ENCODE measurements at places on chromosomes 3 and 15. TPM values are rescaled to one million over a fixed set of nuclear protein-coding genes. Genes with fewer than 3 reads are reported as not detected.

Gene FANCD2OS
- total RNA-seq, result not detected

Gene PRKAR2A
- 27.5 TPM for total RNA-seq

Gene C3orf70
- 0.05 TPM for total RNA-seq

Gene RASGRF1
- 0.07 TPM for total RNA-seq

Gene KLF15
- total RNA-seq, result not detected

Gene CD200R1
- 18.6 TPM for total RNA-seq

Gene RIOX2
- 136 TPM for total RNA-seq

Gene COL7A1
- total RNA-seq, result 1.9 TPM

Measured in T-helper 1 cell treated with Interleukin-12 subunit alpha and Interleukin-12 subunit beta and Interleukin-4 antibody, amounts not matched to agents 30 ng/mL and 1 ng/mL, for 36 hours (primary cell).